ENCODE measurements at places on chromosomes 12 and 14.
A peak's percentile ranks its signal among the peaks of the same experiment; 100 is the strongest.

DNA sequence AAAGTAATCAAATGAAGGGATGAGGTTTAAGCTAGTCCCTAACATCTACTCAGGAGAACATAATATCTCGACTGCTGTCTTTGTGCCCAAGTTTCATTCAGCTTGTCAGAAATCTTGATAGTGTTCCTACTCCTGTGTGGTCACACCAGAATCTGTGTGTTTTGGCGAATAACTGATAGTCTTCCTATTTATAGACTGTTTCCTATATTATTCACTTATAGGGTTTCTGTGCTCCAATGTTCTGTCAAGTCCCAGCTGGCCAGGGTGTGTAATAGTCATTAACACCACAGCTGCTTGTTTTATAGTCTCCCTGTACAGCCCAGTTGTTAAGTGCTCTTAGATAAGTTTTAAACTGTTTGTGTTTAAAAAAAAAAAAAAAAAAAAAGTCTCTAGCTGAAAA lies 45.9 kb downstream of the GPR135 start:
- no peak for DNase-seq

DNA sequence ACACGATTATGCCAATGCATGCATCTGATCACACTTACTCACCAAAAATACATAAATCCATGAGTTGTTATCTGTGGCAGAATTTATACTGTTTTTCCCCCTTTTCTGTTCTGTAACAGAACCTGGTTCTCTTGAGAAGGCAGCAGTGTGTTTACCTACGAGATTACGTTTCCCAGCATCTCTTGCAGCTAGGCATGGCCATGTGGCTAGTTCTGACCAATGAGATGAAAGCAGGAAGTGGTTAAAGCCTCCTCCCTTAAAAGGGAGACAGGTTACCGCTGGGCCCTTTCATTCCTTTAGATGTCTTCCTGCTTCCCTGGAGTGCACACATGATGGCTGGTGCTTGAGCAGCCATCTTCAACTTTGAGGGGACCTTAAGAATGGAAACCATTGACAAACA lies 11.7 kb upstream of the ASPG start:
- no peak for DNase-seq

GRCh38 chr14:104345621-104346462 lies 207.5 kb downstream of the KIF26A start:
- DNase-seq: no peak

DNA sequence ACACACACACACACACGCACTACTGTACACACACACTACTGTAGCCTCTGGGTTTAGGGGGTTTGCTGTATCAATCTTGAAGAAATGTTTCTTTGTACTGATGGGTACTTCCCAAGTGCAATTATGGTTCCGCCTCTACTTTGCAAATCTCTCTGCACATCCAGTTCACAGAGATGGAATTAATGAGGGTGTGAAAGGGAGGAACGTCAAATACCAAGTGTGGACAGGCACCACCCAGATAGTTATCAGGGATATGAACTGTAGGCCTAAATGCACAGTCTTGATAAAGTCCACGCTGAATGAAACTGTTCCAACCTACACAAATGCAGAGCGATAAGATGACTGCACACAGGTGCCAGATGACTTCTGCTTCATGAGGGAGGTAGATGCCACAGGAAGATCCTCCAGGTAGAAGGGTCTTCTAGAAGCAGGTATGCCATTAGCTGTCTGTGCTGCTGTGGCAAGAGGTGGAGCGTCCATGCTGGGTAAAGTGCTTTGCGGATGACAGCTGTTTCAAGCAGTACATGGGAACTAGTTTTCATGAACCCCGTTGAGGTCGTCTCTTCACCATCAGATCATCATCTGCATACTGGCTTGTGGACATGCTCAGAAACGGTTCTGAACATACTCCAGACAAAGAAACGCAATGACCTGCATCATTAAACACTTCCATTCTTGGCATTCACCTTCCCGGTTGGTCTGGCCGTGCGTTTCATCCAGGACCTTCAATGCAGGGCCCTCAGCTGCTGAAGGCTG lies 314.3 kb upstream of the RTL1 start:
- no peak for DNase-seq

GRCh38 chr14:59630288-59630963 lies 53.8 kb upstream of the CCDC175 start:
- peak; percentile 48 for DNase-seq

DNA sequence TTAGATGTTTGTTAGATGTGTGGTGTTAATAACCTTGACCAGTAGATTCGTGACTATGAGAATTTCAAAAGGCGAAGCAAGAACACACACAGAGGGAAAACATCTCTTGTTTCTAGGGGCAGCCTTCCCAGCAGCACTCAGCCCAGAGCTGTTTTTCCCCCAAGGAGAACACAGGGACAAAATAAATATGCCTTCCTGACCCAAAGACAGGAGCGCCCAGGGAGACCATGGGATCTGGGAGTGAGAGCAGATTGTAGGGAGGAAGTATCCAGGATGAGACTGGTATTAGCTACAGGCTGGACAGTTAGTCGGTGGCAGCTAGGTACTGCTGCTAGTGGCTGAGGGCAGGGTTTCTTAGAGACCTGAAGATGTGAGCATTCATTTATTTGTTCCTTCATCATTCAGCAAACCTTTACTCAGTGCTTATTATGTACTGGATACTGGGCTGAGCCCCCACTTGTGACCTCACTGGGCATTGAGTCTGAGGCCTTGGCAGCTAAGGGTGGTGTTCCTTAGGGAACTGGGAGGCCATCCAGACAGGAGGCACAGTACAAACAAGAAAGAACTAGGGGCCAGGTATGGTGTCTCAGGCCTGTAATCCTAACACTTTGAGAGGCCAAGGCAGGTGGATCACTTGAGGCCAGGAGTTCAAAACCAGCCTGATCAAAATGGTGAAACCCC lies 469.8 kb downstream of the ZFP36L1 start:
- DNase-seq: no peak

- DNase-seq: no peak
Measured at GRCh38 chr12:122887819-122888212, 8.1 kb downstream of the VPS37B start.

- DNase-seq: no peak
Measured at GRCh38 chr12:30902596-30902995, 24.0 kb upstream of the TSPAN11 start.

DNA sequence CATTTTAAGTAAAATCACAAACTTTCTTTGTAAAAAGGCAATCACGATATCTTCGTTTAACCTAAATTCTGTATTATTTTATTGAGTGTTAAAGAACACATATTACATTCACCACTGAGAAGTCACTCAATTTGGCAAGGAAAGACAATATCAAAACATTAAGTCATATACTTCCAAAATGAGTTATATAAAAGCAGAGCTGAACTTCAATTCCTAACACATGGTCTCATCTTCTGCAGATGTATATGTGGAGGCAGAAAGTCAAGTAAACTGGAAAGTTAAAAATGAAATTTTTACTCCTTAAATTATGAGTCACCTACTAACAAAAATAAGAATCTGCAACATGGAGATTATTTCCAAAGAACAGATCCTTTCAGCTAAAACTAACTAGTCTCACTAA lies 28.7 kb downstream of the BMAL2 start:
- DNase-seq: no peak

GRCh38 chr14:88848571-88848970 lies 24.1 kb downstream of the TTC8 start:
- no peak for DNase-seq

- DNase-seq: no peak
Measured at GRCh38 chr14:24042746-24043145, 9.1 kb upstream of the CARMIL3 start.

- DNase-seq: no peak
Measured at GRCh38 chr14:96493178-96493577, 9.0 kb upstream of the PAPOLA start.

DNA sequence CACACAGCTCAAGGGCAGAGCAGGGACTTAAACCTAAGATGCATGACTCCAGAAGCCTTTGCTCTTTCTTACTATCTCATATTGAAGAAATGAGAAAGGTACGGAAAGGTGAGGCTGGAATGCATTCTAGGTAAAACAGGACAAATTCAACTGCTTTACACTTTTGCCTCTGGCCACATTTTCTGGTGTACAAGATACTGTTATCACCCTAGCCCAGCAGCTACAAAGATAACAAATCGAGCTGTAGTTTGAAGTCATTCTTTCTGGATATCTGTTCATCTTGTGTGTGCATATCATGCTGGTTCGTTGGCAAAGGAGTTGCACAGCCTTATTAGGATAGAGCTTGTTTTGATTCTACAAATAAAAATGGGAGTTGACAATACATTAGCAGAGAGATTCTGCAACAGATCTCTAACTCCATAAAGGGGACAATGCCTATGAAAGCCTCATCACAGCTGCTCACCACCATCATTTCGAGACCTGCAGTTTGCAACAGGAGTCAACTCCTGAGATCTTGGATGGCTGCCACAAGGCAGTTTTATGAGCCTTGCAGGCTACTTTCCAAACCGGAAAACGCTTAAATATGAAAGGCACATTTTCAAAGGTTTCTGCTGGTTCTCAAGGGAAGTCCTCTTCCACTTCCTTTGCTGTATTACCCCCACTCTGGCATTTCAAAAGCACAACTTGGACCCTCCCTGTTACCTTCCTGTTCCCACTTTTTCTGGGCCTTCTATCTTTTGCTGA lies 64.9 kb downstream of the STXBP6 start:
- peak; percentile 11 for DNase-seq

GRCh38 chr12:19760611-19761010 lies 321.3 kb downstream of the AEBP2 start:
- DNase-seq: no peak

GRCh38 chr12:67855103-67855502 lies 134.1 kb upstream of the IFNG-AS1 start:
- DNase-seq: no peak

Data from T47D (cell line).